ENCODE measurements at places on chromosomes 12 and 14.

GRCh38 chr12:6478416-6478815 is 7.9 kb upstream of the VAMP1 start:
- DNase-seq = no peak

- no peak for DNase-seq
Measured at GRCh38 chr12:120242971-120243699, 22.4 kb downstream of the PXN start.

GRCh38 chr14:58920230-58920629 is 268.2 kb upstream of the DAAM1 start:
- no peak for DNase-seq

- DNase-seq = no peak
Measured at GRCh38 chr12:11822081-11822834, 172.8 kb downstream of the ETV6 start.

DNA sequence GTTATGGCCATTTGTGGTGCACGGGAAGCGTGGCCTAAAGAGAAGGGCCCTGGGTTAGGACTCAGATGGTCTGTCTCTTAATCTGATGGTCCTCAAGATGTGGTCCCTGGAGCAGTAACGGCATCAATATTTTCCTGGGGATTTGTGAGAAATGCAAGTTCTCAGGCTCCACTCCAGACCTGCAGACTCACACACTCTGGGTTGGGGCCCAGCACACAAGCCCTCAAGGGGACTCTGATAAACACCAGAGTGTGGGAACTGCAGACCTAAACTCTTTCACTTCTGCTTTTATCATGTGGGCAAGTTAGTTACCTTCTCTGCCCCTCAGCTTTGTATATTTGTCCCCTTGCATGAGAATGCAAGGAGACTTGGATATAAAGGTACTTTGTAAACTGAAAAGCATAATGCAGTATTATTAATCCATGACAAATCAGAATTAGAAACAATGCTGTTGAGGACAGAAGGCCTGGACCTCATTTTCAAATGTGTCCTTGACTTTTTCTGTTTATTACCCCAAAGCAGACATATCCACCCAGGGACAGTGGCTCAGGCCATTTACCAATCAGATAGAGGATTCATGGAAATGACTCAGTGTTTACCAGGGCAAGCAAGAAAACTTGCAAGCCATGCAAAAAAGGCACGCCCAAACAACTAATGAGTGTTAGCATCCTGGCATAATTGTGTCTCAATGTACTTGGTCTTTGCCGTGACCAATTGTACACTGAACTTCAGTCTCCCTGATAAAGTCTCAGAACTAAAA is 157.0 kb downstream of the ASCL1 start:
- DNase-seq = peak; percentile 12

GRCh38 chr14:91400696-91401095 is 16.9 kb downstream of the CCDC88C start:
- DNase-seq = no peak

GRCh38 chr12:64609536-64610078 is 688 bp upstream of the RASSF3 start:
- peak; percentile 37 for DNase-seq

- peak; percentile 57 for DNase-seq
Measured at GRCh38 chr12:106774808-106775524, 484 bp downstream of the RIC8B start.

DNA sequence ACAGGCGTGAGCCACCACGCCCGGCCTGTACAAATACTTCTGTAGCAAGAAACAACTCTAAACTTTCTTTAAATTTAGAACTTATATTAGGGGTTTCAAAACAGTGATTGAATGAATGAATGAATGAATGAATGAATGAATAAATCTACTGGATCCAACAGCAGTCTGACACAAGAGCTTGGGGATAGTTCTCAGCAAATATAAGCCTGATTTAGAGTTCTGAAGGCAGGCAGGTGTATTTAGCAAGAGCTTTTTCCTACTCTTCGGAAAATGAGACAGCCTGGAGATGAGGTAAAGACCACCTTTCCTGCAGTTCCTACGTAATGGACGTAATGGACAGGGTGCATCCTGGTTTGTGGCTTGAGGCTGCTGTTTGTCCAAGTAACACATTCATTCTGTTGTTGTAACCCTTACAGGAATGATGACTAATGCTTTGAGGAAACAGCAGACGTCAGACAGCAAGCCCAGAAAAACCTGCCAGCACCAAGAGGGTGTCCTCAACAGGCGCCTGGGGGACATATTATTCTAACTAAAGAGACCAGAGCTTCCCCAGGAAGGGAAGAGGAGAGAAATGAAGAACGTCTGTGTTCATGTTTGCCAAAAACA is 277.4 kb upstream of the SOX5 start:
- DNase-seq = no peak

DNA sequence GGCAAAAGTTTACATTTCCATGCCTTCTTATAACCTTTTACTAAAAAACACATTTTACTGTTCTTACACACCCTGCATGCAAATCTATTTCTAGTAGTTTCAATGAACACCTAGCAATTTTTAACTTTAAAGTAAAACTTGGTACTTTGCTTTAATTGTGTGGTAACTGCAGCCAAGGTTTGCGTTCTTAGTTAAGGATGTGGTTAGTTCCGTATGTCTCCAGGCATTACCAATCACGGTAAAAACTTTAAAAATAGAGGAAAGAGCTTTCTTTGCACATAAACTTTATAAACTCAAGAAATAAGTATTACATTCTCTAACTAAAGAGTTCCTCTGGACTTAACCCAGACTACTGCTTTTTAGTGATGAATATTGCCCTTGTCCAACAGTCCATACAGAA is 795.2 kb downstream of the SLC16A7 start:
- DNase-seq = no peak

- DNase-seq = peak; percentile 29
Measured at GRCh38 chr12:130859161-130859560, 12.7 kb upstream of the RAN start.

DNA sequence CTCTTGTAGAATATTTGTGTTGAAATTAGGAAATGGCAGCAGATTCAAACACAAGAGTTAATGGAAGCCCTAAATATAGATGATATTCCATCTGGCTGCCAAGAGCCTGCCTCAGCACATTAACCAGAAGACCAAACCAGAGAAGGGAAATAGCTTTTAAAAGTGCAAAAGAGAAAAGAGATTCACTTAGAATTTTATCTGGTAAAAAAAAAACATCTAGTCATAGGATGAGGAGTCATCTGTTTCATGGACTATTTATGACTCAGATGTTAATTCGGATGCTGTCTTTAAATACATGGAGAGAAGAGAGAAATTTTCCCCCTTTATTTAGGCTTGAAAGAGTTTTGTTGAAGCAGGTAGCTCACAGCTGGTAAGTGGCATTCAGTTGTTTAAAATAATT is 201.6 kb upstream of the NUDT4 start:
- DNase-seq = no peak

- DNase-seq = no peak
Measured at GRCh38 chr12:116996093-116996492, 85.3 kb downstream of the FBXW8 start.

GRCh38 chr12:94286583-94287244 is 138.3 kb downstream of the PLXNC1 start:
- no peak for DNase-seq

GRCh38 chr14:72792051-72792788 is 101.7 kb downstream of the DPF3 start:
- no peak for DNase-seq

Measured in erythroblast (primary cell).